ENCODE measurements at places on chromosomes 7 and 10.
A peak's percentile ranks its signal among the peaks of the same experiment; 100 is the strongest.

- no peak for DNase-seq
These were observed 650.4 kb downstream of the NXPH1 start for GRCh38 chr7:9083837-9084236.

- no peak for DNase-seq
These were observed 506.2 kb downstream of the GALNT17 start for GRCh38 chr7:71638108-71638507.

GRCh38 chr7:42236976-42237810, at the start of gene GLI3:
TSS of gene GLI3 (minus strand) at chr7:42237209. CDS start at chr7:42223253, 13,956 bp downstream.
- DNase-seq = no peak

- DNase-seq = no peak
These were observed 248.2 kb upstream of the PPP2R2D start for GRCh38 chr10:131652438-131653139.

DNA sequence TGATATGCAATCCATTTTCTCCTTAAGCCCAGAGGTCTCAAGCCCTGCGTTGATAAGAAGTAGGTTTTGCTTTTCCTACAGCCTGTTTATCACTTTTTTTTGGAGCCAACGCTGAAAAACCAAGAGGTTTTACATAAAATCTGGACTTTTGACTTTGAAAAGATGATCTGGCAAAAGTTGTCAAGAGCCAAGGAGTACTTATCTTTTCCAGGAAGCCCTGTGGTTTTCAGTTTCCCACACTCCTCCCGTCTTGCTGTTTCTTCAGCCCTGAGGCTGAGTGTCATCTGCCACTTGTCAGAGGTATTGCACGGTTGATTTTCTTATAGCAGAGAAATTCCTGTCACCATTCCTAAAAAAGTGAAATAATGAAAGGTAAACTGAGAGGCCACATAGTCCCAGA, 108.7 kb downstream of the TYW1 start:
- DNase-seq = no peak

DNA sequence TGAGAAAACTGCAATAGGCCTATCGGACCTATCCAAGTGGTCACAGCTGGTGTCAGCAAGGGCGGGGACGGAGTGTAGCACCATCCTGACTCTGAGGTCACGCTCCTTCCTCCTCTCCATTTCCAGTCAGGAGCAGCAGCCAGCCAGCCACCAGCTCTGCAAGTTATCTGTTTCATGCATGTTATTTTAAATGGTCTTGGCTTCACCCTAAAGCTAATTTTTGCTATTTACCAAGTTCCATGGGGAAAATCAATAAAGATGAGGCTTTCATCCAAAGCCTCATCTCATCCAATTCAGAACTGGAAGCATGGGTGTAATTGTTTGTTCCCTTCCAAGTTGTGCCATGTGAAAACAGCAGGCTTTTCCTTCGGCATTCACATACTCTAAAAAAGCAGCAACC, 49.3 kb downstream of the ICA1 start:
- DNase-seq = no peak

GRCh38 chr10:123402656-123403055, 248.5 kb downstream of the BUB3 start:
- no peak for DNase-seq

- no peak for DNase-seq
These were observed 48.4 kb downstream of the BMPR1A start for GRCh38 chr10:86804805-86805204.

GRCh38 chr10:132132421-132132841, 54.3 kb upstream of the DPYSL4 start:
- peak; percentile 53 for DNase-seq

- DNase-seq = no peak
These were observed 180.5 kb upstream of the PPP1R3A start for GRCh38 chr7:114099337-114099736.

GRCh38 chr10:15603446-15604011, 116.2 kb downstream of the ITGA8 start:
- DNase-seq = no peak

DNA sequence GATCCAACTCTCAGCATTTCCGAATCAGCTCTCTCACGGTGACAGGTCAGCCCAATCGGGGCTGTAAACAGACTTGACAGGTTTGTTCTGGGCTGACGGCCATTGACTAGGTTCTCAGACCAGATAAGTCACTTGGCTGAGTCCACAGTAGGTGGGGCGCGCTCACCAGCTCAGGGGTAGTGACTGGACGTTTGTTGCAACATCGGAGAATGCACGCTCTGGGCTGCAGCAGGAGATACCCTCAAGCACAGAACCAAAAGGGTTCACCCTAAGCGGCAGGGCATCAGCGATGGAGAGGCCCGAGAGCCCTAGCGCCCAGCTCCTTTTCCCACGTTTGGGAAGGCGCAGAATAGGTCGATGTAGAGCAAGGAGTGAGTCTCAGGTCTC, 1.8 kb downstream of the KLLN start:
- DNase-seq = no peak

DNA sequence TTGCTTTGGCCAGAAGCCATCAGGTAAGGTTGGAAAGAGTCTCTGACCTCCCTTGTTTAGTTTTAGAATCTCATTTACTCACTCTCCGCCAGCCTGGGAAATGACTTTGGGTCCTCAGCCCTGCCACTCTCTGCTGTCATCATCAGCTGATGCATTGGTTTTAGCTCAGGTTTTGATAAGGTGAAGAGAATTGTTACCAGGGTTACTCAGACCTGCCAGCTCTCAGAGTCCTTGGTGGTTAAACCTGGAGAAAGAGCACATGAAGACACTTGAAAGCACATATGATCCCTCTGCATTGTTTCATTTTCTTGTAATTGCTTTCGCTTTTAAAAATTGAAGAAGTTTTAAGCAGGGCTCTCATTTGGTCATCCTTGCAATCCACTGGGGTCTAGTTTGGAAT, 4.0 kb upstream of the CROT start:
- DNase-seq = no peak

DNA sequence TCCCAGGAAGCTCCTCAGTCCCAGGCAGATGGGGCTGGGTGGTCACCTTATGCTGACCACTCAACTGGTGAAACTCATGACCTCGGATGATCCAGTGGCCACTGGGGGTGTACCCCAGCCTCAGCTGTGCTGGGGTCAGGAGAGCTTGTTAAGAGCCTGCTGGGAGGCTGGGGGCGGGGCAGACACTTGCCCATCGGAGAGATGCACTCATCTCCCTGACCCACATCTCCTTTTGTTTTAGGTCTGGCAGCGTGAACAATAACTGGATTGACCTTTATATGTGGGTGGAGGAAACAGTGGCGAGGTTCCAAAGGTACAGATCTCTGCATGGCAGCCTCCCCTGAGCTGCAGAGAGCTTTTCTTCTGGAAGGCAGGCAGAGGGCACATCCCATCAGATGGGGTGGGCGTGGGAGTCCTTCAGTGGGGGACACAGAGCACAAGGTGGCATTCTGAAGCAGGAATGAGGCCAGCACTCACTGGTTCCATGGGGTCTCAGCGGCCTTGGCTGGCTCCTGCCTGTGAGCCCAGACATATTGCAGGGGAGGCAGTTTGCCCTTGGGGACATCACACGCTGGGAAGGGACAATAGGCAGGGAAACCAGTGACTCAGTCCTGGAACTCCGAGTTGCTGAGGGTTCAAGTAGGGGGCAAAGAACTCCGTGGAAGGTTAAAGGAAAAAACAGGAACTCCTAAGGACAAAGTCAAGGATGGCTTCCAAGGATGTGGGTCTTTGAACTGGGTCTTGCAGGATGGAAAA, 5.2 kb downstream of the ANTXRL start:
- DNase-seq = peak; percentile 57

DNA sequence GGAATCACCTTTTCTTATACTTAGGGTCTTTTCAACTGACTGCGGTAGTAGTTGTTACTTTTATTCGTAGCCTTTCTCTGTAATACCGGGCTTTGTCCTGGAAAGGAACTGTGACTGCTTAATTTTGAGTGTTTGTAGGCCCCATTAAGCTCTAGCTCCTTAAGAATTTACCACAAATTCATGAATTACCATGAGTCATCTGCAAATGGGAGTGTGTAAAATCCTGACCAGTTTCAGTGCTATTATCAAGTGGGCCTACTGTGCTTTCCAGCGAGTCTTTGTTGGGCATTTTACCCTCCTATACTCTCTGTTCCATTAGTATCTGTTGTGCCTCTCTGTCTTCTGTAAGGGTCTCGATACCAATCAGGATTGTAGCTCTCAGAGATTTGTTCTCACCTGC, 49.7 kb downstream of the ZMYND11 start:
- DNase-seq = no peak

GRCh38 chr7:139559364-139560105, 36.0 kb downstream of the CLEC2L start:
- DNase-seq = no peak

DNA sequence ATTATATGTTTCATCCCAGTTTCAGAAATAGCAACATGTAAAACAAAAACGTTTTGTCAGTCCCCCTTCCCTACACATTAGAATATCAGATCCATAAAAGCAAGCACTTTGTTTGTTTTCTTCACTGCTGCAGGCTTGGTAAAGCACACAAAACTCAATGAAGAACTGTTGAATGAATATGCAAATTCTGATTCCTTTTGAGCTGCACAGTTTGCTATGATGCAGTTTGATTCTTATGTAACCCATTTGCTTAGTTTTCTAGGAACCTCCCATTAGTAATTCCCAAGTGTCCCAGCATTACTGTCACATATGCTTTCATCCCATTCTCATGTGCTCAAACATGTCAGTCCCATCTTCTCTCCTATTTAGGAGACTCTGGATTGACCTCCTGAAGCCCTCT, 26.1 kb upstream of the CHCHD3 start:
- no peak for DNase-seq
